Stimulated activated CD4-positive, alpha-beta T cell treated with anti-CD3 and anti-CD28 coated beads, Interleukin-4, amount 100 ng/mL, for 4 hours (primary cell): ENCODE measurements at places on chromosomes 13 and 19.

GRCh38 chr13:101309014-101309619 is 107.2 kb downstream of the NALCN start:
- DNase-seq: no peak

DNA sequence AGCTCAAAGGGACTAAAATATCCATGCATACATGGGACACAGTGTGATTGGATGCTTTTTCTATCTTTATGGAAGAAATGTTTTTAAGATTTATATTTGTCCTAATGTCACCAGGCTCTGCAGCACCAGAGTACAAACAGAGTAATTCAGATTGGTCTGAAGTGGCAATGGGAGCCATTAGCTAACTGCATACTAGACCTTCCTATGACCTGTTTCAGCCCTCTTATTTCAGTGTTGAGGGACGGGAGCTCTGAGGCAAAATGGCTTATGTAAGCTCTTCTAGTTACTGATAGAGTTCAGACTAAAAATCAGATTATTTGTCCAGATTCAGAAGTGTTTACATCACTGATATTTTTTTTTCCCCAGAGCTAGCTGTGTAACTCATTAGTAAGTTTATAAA is 4.9 kb downstream of the SLAIN1 start:
- DNase-seq: no peak

GRCh38 chr13:21216332-21216731 is 39.9 kb downstream of the MRPL57 start:
- no peak for DNase-seq

- peak; percentile 7 for DNase-seq
Measured at GRCh38 chr13:29849731-29850212, 645 bp downstream of the UBL3 start.

- no peak for DNase-seq
Measured at GRCh38 chr13:44649104-44649428, 72.9 kb upstream of the TSC22D1 start.
